Uterus (tissue), 4 donors: ENCODE measurements at places on chromosomes 2 and 18. TPM values are rescaled to one million over a fixed set of nuclear protein-coding genes. Genes with fewer than 3 reads are reported as not detected.

- no peak for DNase-seq
Observed at GRCh38 chr2:117737846-117738245, 76.6 kb upstream of the DDX18 start.

DNA sequence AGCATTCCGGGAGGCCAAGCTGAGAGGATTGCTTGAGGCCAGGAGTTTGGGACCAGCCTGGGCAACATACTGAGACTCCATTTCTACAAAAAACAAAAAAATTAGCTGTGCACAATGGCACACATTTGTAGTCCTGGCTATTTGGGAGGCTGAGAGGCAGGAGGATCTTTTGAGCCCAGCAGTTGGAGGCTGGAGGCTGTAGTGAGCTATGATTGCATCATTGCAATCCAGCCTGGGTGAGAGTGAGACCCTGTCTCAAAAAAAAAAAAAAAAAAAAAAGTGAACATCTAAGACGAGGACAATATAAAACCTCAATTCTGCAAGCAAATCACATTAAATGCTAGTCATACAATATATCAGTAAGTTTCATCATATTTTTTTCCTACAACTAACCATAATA, 2.8 kb upstream of the HAT1 start:
- no peak for DNase-seq

DNA sequence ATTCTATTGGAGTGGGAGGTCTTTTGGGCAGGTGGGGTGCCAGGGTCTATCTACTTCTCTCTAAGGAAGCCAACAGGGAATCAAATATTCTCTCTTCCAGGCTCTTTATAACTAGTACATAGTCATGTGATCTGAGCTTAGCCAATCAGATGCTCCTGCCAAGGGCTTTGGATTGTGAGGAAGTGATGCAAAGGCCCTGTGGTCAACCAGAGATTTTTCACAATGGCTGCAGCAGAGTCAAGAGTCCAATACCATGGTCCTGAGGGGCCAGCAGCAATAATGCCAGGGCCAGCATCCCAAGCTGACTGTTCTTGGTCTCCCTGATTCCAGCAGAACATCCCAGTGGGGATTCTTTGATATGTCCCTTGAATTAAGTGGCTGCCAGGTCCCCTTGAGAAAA, 8.4 kb upstream of the C2orf72 start:
- no peak for DNase-seq

- DNase-seq: no peak
Observed at GRCh38 chr2:230775737-230776136, 63.1 kb downstream of the CAB39 start.

DNA sequence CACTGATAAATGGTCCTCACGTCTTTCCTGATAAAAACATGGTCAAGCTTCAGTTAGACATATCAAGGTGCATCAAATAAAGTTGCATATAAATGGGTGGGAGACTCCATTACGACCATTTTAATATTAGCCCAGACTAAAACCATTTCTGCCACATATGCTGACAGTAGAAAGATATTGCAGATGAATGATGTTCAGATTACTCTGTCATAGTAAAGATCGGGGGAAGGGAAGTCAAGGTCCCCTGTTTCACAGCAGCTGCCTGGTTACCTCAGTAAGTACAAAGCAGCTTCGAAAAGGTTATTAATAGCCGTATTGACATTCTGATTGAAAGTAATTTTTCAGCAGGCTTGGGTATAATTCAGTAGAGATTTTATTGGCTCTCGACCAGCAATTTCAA, 927.7 kb upstream of the CDH2 start:
- no peak for DNase-seq

DNA sequence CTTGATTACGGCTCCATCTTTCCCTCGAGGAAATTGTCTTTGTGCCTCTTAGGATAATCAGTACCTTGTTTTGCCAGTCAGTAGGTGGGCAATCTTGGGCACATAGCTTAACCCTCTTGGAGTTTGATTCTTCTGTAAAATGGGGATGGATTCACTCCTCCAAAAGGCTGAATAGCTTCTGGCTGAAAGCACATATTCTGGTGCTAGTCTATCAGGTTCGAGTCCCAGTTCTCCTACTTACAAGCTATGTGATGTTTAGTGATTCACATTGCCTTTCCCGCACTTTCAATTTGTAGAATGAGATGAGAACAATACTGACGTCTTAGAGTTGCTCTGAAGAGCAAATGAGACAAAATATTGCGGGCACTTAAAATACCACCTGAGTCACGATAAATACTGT, 43.9 kb downstream of the ATIC start:
- DNase-seq: no peak

- DNase-seq: no peak
Observed at GRCh38 chr2:240799033-240799820, 20.8 kb downstream of the KIF1A start.

Gene SLC8A1
- total RNA-seq: 257 TPM

Gene HTR2B
- total RNA-seq: 4.2 TPM

Gene ONECUT2
- not detected for total RNA-seq

Gene DNMT3A
- total RNA-seq: 14.1 TPM

Gene SCYGR4
- not detected for total RNA-seq

Gene MAP3K19
- total RNA-seq: 0.40 TPM
